ENCODE measurements at places on chromosomes 7 and 10. TPM values are rescaled to one million over a fixed set of nuclear protein-coding genes. Genes with fewer than 3 reads are reported as not detected.

Gene LIPN
- total RNA-seq, result not detected

Gene TRIM50
- total RNA-seq, result not detected

Gene CADPS2
- total RNA-seq, result 0.88 TPM

Gene AGR2
- total RNA-seq, result not detected

Gene LAMB1
- total RNA-seq, result 105 TPM

Gene PHYHIPL
- total RNA-seq, result not detected

GRCh38 chr7:103574576-103574975 lies 128.6 kb upstream of the SLC26A5 start:
- DNase-seq, result no peak

DNA sequence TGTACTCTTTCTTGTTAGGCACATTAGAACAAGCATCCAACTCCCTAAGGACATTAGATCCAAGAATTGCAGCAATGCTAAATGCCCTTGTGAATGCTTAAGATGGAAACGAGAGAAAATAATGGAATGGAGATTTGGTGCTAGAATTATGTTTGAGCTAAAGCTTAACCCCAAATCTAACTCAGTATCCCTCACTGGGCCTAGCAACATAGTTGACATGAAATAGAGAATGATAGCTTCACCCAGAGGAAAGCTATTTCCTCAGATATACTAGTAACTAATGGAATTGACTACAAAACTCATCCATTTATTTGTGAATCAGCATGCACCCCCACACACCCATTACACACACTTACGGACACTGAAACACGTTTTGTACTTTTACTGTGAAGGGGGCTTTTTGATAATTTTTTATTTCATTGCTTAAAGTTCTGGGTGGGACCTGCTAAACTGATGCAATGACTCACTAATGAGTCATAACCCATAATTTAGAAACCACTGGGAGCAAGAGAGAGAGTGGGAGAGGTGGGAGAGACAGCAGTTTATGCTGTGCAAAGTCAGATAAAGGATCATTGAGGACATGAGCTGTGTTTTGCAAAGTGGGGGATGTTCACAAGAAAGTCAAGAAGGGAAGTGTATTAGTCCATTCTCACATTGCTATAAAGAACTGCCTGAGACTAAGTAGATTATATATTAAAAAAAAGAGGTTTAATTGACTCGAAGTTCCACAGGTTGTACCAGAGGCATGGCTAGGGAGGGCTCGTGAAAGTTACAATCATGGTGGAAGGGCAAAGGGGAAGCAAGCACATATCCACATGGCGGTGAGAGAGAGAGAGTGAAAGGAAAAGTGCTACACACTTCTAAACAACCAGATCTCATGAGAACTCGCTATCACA lies 382.7 kb downstream of the SFMBT2 start:
- DNase-seq, result no peak

GRCh38 chr10:123346581-123346980 lies 192.4 kb downstream of the BUB3 start:
- DNase-seq, result no peak

GRCh38 chr10:35922876-35923600 lies 280.9 kb upstream of the FZD8 start:
- DNase-seq, result no peak

- no peak for DNase-seq
Observed at GRCh38 chr7:147033641-147034040, 917.0 kb downstream of the CNTNAP2 start.

GRCh38 chr7:957418-958220 lies 3.1 kb upstream of the ADAP1 start:
- DNase-seq, result no peak

GRCh38 chr7:150934045-150934766 lies 43.9 kb downstream of the KCNH2 start:
- DNase-seq, result no peak

DNA sequence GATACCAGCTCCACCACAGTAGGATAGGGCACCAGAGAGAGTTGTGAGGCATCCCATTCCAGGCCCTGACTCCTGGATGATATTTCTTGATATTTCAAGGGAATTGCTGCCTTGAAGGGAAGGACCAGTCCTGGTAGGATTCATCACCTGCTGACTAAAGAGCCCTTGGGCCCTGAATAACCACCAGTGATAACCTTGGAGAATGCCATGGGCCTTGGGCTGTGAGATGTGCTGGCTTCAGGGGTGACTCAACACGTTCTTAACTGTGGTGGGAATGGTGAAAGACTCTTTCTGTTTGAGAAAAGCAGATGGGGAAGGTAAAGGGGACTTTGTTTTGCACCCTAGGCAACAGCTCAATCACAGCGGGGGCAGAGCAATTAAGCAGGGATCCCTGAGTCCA lies 21.4 kb upstream of the ASZ1 start:
- no peak for DNase-seq

DNA sequence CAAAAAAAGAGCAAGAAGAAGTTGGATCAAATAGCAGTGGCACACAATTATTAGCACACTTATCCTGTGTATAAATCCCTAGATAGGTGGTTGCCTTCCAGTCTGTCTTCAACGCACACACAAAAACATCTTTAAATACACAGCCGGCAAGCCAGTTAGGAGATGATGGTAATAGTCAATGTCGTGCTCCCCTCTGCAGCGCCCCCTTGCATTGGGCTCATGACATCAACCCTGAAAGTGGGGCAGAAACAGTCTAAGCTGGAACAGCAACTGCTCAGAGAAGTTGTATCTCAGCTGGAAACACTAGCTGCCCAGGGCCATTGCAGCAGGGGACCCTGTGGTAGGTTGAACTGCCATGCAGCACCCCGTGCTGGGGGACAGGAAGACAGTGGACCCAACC lies 179.5 kb upstream of the YAE1 start:
- no peak for DNase-seq

DNA sequence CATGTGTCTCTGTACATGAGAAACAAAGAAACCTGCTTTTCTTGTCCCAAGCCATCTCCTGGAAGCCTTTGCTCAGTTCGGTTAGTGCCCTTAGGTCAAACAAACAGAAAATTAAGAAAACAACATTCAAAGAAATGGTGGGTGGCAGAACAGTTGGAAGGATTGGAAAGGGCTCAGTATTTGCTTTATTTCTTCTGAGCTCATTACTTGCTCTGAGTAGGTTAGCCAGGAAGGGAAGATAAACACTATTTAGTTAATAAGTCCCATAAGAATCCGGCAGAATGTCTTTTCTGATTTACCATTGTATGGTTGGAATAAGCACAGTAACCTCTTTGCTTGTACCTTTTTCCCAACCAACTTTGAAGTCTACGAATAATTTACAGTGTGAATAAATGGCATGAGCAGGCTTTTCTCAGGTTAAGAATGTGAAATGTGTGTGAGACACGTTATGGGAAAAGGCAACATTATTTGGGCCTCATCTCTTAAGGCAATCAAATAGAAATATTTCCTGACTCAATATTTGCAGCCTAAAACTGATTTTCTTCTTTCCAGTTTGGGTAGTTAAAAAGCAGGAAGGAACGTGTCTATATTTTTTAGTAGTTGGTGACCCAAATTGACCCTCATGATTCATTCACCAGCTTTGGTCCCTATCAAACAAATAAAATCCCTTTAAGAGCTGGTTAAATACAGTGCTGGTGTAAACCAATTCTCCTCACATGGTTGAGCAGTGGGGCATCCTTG lies 158.5 kb downstream of the DKK1 start:
- DNase-seq, result no peak

- DNase-seq, result no peak
Observed at GRCh38 chr10:8112230-8112905, 57.9 kb downstream of the GATA3 start.

GRCh38 chr7:48052748-48053147 lies 17.4 kb downstream of the C7orf57 start:
- peak; percentile 50 for DNase-seq

Data from myocyte (in vitro differentiated cells).